Right renal pelvis (tissue), 4 donors: ENCODE measurements at places on chromosomes 11 and 22.

- DNase-seq, result no peak
Observed at GRCh38 chr11:120227228-120227852, 12.6 kb upstream of the POU2F3 start.

GRCh38 chr11:128420265-128420664, 167.1 kb downstream of the ETS1 start:
- DNase-seq, result no peak

DNA sequence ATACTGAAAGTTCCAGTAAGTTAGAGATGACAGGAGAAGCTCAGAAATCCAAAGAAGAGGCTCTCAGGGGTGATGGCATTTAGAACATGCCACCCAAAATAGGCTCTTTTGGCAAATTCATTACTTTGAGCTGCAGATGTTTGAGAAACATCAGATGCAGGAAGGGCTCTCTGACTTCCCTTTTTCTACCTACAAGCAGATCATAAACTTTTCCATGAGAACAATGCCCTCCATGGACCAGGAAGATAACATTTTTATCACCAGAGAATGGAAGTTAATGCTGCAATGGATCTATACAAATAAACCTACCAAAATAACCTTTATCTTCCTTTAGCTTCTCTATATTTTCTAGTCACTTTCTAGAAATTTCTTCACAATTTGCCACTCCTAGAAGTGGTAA, 32.7 kb upstream of the FAR1 start:
- DNase-seq, result no peak

- no peak for DNase-seq
Observed at GRCh38 chr11:58730507-58731089, 1.1 kb downstream of the GLYAT start.

- no peak for DNase-seq
Observed at GRCh38 chr11:3170044-3170755, 5.1 kb upstream of the OSBPL5 start.

- no peak for DNase-seq
Observed at GRCh38 chr11:19683141-19683805, 29.4 kb upstream of the NAV2 start.

- DNase-seq, result no peak
Observed at GRCh38 chr22:30010789-30011405, 69.4 kb upstream of the HORMAD2 start.

GRCh38 chr11:75337195-75337654, 14.2 kb downstream of the ARRB1 start:
- no peak for DNase-seq

DNA sequence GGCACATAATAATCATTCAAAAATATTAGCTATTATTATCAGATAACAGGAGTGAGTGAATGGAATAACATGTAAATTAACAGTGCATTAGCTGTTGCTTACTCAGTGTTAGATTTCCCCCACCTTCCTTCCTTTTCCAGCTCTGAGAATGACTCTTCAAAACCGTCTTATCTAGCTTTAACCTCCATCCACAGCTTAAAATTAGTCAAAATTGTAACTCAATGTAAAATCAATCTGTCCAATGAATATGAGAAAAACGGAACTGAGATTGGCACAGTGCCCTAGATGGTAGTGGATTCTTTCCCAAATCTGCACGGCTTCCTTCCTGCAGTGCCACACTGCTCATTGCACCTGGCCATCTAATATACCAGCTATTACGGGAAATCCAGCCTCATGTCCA, 156.8 kb upstream of the BDNF start:
- no peak for DNase-seq

DNA sequence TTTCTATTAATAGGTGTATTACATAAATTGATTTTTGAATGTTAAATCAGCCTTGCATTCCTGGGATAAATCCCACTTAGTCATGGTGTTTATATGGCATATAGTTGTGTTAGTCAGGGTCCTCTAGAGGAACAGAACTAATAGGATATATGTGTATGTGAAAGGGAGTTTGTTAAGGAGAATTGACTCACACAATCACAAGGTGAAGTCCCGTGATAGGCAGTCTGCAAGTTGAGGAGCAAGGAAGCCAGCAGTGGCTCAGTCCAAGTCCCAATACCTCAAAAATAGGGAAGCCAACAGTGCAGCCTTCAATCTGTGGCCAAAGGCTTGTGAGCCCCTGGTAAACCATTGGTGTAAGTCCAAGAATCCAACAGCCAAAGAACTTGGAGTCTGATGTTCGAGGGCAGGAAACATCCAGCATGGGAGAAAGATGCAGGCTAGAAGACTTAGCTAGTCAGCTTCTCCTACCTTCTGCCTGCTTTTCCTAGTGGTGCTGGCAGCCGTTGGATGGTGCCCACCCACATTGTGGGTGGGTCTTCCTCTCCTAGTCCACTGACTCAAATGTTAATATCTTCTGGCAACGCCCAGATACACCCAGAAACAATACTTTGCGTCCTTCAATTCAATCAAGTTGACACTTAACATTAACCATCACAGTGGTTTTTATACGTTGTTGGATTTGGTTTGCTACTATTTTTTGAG, 12.9 kb downstream of the SFI1 start:
- no peak for DNase-seq

GRCh38 chr11:124301548-124301947, 12.2 kb downstream of the OR8D1 start:
- DNase-seq, result no peak

DNA sequence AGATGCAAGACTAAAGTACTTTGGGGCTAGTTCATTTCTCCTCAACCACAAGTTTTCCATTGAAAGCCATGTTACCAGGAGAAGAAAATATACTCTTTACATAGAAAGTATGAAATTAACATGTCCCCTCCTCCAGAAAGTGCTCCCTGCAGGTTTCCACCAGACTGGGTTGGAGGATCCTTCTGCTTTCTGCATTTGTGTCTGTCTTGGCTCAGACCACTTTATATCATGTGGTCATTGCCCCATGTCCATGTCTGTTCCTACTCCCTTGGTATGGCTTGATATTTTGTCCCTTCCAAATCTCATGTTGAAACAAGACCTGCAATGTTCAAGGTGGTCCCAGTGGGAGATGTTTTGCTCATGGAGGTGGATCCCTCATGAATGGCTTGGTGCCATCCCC, 28.4 kb upstream of the ACER3 start:
- no peak for DNase-seq

DNA sequence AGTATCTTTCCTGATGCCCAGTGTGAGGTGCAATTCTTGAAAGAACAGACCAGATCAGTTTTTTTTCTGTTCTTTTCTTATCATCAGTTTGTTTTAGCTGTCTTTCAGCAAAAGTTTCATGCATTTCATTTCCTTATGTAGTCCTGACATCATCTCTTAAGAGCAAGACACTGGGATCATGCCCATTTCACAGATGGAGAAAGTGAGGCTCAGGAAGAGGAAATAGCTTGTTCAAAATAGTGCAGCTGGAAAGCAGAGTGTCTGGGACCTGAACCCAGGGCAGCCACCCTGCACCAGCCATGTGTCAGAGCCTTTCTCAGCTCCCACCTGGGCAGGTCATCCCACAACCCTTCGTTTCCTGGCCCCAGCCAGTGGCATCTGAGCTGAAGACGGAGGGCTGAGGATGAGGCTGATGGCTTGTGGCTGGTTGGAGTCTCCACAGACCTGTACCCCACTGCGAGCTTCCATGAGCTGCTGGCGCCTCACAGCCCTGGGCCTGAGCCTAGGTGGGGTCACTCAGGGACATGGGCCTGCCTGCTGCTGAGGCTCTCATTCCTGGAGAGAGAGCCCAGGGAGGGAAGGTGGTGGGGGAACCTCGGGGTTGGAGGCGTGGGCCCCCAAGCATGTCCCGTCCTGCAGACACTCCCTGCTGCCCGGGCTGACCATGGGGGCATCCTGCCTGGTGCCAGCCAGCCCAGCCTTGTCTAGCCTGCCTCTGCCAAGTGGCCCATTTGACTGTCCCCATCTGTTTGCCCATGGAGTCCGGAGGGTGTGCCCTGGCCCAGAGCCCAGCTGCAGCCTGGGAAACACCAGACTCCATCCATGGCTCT, 61.8 kb downstream of the SMIM38 start:
- DNase-seq, result no peak

DNA sequence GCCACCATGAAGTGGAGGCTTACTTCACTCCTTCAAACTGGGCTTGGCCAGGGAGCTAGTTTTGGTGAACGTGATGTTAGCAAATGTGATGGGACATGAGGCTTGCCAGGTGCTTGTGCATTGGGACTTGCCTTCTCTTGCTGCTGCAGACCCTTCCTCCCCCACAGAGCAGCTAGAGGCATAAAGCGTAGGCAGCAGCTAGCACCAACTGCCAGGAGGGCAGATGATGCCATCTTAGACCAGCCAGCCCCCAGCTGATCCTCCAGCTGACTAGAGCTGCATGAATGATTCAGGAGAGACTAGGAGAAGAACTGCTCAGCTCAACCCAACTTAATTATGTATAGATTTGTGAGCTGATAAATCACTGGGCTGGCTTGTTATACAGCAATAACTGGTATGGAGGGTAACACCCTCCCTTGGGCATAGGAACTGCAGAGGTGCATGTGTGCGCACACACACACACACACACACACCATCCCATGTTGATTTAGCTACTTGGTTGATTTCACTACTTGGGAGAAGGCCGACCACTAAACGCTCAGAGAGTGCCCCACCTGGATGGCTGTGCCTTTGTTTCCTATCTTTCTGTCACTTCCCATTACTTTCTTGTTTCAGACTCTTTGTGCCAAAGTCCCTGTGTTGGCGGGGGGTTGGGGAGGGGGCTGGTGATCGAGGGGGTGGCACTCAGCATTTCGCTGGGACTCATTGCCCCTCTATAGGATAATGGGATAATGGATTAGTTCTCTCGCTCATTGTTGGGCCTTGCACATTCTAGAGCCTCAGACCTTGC, 202.8 kb downstream of the ADAMTS15 start:
- no peak for DNase-seq

- DNase-seq, result no peak
Observed at GRCh38 chr11:114478768-114479167, 39.5 kb downstream of the REXO2 start.

DNA sequence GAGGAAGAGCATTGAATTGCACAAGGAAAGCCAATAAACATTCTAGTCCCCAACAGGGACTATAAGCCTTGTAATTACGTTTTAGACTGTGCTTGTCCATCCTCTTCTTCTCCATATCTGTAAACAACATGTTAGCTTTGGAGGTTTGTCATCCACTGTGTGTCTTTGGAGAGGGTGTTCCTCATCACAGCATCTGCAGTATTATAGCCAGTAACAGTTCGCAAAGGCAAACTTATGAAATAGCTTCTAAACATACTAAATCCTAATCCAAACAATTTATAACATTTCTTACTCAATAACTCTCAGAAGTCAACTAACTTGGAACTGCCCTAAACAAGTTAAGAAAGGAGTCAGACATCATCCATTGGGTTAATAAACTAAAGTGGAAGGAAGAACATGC, 10.3 kb upstream of the BDNF start:
- DNase-seq, result no peak

- no peak for DNase-seq
Observed at GRCh38 chr22:35229865-35230264, 27.4 kb upstream of the HMGXB4 start.

DNA sequence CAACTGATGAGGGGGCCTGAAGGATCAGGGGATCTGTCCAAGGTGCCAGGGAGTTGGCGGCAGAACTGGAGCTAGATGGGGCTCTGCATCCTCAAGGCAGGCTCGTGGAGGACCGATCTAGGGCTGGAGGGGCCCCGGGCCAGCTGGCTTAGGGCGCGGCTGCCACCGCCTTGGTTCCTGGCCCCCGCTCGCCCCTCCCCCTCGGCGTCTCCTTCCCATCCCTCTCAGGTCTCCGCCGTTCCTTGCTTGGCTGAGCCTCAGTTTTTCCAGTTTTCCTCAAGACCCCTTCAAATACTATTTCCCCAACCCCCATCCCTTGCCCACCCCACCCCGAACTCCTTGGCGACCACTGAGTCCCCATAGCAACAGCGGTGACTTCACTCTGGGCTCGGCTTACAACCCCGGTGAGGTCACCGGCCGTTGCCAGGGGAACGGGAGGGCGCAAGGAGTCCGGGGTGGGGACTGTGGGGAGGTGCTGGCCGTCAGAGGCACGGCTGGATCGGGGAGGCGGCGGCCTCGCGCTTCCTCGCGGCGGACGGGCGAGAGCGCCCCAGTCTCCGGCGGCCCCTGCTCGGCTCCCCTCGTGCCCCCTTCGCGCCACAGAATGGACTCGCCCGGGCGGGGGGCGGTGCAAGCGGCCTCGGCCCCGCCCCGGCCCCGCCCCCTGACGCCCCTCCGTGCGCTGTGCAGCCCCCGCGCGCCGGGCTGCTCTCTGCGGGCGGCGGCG, 7.5 kb downstream of the FREY1 start:
- DNase-seq, result no peak

GRCh38 chr22:35150183-35151107, 84.5 kb downstream of the ISX start:
- DNase-seq, result peak; percentile 43

GRCh38 chr22:45157907-45158306, 5.8 kb upstream of the NUP50 start:
- no peak for DNase-seq

DNA sequence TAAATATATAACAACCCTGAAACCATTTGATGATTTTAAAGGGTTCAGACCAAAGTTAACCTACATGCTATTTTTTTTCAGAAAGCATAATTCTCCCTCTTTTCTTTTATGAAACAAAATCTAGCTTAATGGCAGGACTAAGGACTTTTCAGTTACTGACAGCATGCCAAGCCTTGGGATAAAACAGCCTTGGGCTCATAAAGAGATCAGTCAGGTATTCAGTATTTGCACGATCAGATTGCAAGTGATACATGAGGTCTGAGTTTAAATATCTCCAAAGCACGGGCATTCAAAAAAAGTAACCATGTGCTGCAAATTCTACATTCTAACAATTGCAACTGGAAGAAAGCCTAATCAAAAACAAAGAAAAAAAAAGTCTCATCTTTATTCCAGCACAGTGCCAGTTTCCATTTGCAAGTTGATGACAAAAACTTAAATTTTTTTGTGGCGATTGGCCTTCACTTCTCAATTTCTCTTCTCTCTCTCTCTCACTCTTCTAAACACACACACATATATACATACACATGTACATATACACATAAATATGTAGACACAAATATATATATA, 60.1 kb downstream of the CTSC start:
- no peak for DNase-seq

DNA sequence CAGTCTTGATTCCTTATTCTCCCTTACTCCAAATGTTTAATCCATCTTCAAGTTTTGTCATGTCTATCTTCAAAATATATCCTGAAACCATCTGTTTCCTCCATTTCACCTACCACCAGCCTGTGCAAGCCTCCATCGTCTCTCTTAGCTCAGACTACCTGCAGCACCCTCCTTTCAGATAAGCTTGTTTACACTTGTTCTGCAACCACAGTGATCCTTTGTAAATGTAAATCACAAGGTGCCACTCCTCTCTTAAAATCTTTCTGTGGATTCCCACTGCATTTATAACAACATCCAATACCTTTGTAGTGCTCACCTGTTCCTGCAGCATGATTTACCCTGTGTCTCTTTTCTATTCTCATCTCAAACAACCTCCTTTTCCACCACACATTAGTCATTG, 31.8 kb upstream of the GPR83 start:
- no peak for DNase-seq

- DNase-seq, result no peak
Observed at GRCh38 chr22:39524089-39524752, 3.9 kb downstream of the ATF4 start.
